ENCODE measurements at places on chromosomes 7 and 10.

DNA sequence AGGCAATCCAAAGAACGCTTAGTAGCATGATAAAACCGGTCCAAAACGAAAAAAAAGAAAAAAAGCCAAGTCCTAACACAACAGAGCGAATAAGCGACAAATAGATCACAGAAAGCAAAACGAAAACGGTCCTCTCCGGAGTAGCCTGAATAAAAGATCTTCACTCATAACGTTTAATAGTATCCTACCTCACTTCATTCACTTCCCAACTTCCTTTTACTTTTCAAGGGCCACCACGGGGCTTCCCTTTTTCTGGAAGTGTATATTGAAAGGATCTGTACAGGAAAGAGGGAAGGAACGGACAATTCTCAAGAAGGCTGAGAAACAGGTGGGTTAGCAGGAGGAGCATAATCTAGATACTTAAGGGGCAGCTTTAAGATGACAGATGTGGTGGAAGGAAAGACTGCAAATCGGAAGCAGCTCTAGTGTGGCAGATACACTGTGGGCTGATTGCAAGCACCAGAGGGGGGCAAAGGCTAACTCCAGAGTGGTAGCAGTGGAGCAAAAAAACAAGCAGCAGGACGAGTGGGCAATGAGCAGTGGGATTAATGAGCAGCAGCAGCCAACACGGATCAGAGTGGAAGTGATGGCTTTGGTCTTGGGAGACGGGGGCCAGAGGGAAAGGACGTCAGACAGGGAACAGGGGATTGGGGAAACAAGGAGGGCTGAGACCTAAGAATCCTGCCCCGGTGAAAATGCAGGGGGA is 866 bp downstream of the CNOT4 start:
- DNase-seq: no peak

DNA sequence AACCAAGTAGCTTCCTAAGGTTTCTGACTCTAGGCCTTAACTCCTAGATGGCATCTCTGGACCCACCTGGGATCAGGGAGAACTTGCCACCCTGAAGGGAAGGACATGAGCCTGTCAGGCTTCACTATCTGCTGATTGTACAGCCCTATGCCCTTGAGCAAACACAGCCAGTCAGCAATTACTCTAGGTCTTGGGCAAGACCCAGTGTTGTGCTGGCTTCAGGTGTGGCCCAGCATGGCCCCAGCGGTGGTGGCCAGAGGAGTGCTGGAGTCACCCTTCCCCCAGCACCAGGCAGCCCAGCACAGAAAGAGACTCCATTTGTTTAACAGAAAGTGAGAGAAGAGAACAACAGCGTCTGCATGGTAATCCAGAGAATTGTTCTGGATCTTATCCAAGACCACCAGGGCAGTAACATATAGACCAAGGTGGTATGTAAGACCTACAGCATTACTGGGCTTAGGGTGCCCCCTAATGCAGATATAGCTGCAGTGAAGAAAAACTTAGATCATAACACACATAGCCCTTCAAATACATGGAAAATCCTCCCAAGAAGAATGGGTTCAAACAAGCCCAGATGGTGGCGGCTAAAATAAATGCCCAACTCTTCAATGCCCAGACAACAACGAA is 207.7 kb downstream of the MAGI2 start:
- no peak for DNase-seq

- DNase-seq: no peak
Observed at GRCh38 chr7:30169579-30169978, 34.8 kb downstream of the MTURN start.

GRCh38 chr7:20786421-20786778 is 286 bp downstream of the SP8 start:
- no peak for DNase-seq

DNA sequence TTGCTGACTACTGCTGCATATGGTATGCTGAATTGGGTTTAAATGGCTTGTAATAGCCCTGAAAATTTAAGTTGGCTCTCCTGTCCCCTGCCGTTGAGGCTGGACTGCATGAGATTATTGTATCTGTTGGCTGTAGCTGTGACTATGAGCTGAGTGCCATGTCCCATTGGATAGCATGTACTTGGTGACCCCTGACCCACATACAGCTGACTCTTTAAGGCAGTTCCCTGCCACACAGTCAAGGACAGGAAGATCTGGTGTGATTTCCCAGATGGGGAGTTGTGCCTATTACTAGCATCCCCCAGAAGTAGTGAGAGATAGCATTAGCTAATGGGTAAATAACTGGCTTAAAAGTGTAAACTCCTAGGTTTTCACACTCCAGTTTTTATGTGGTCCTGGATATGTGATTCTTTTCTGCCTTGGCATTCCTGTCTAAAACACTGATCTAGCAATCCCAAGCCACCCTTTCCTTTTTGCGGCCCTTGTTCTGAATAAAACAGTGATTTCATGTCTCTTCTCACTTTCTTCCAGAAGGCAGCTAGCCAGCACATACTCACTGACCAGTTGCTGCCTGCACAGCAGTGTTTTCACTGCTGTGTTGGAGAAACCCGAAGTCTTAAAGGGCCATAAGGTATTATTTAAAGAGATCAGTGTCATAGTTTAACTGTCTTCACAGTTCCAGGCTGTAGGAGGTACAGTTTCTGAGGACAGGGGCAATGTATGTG is 35.9 kb downstream of the LRRC4 start:
- no peak for DNase-seq

DNA sequence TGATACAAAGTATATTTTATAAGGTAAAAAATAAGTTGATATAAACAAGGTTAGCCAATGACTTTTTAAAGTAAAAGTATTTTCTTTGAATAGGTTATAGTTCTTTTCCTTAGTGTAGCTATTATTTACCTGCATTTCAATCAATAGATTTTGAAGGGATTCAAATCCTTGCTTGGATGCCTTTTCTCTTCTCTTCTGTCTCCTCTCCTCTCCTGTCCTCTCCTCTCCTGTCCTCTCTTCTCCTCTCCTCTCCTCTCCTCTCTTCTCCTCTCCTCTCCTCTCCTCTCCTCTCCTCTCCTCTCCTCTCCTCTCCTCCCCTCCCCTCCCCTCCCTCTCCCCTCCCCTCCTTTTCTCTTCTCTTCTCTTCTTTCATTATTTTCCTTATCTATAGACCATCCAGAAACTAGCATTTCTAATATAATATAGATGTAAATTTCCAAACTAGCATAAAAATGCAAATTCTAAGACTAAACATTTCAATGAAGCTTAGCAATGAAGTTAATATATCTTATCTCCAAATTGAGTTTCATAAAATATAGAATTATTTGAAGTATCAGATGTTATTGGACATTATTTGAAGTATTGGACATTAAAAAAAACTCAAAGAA is 60.5 kb upstream of the PRKCQ start:
- DNase-seq: no peak

- DNase-seq: no peak
Observed at GRCh38 chr10:79380125-79380945, 33.1 kb downstream of the PPIF start.

DNA sequence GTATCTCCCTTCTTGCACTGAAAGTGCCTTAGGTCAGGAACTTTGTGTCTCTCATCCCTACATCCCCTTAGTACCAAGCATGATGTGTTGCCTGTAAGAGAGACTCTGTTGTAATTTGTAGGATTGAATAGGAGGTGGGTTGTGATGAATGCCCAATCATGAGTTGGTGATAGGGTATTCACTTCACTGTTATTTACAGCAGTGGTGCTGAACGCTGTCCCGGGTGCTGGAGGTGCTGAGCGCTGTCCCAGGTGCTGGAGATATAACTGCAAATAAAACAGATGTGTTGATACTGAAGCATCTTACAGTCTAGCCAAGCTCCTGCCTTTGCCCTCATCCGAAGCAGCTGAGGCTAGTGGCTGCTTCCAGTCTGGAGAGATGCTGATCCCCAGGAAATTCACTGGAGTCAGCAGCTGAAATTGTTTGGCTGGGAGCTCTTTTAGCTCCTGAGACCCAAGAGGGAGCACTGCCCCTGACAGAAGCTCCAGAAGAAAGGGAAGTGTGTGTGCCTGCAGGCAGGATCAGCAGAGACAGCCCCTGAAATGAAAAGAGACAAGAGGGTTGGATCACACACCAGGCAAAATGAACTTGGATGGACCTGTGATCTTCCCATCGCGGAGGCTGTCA is 183.4 kb downstream of the SORCS3 start:
- DNase-seq: no peak

DNA sequence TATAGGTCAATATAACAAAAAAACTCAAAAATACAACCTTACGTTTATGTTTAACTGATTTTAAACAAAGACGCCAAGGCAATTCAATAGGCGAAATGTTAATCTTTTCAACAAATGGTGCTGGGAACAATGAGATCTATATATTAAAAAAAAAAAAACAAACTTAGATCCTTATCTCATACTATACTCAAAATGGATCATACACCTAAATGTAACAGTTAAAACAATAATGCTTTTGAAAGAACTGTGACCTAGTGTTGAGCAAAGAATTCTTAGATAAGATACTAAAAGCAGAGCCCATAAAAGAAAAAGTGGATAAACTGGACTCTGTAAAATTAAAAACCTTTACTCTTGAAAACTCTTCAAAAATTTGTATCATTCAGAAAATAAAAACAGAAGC is 8.6 kb downstream of the TMEM168 start:
- DNase-seq: no peak
